ENCODE measurements at places on chromosomes 1 and 21.

DNA sequence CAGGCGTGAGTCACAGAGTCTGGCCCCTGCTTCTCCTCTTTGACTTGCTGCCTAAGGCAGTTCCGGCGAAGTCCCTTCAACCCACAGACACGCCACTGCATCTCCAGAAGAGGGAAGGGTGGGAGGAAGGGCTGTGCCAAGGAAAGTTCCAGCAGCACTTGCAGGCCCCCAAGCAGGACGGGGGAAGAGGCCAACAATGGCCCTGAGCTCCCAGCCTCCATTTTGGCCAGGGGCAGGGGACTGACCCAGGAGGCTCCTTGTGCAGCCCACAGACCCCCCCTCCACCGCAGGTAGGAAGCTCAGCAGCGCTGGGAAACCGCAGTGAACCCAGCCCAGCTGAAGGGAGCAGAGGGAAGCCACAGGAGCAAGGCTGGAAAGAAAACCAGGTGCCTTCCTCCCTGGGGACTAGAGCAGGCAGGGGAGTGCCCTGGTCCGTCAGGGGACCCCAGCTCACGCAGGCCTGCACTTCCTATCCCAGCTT lies 35.4 kb downstream of the ACOT7 start:
- DNase-seq: peak; percentile 39

DNA sequence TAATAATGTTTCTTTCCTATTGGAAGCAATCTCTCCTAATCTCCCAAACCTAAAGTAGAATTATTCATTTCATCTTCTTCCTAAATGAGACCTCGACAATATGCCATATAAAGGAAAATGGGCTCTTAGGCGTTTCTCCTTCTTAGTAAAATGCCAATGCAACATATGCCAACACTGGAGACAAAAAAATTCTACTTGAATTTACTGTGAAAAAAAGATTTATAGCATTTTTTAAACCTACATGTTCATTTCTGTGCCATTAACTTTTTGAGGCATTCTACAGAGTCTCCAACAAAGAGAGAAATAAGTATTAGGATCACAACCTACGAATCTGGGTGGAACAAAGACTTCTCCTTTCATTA lies 1.3 kb downstream of the WDR47 start:
- no peak for DNase-seq

DNA sequence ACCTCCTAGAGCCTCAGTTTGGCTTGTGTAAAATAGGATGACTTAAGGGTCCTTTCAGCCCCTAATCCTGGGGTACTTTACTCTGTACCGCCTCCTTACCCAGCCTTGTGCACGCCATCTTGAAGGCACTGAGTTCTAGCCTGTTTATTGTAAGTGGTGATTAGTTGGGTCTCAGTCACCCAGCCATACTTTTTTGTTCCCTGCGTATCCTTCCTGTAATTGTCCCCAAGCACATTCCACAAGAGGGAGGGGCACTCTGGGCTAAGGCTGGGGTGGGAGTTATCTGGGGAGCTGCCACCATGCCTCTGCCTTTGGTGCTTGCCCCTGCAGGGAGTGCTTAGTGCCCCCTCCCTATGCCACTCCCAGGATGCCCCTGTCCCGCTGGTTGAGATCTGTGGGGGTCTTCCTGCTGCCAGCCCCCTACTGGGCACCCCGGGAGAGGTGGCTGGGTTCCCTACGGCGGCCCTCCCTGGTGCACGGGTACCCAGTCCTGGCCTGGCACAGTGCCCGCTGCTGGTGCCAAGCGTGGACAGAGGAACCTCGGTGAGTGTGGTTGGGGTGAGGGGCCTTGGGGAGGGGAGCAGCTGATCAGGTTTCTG lies 856 bp downstream of the FDPS start:
- no peak for DNase-seq

DNA sequence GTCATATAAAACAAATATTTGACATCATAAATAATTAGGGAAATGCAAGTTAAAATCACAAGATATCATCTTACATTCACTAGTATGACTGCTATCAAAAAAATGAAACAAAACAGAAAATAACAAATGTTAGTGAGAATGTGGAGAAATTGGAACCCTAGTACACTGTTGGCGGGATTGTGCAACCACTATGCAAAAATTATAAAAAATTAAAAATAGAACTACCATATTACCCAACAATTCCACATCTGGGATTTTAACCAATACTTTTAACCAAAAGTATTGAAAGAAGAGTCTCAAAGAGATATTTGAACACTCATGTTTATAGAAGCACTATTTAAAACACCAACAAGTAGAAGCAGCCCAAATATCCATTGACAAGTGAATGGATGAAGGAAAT lies 797.2 kb upstream of the ADAMTS5 start:
- no peak for DNase-seq

- DNase-seq: no peak
These were observed 661.1 kb downstream of the NPHP4 start for GRCh38 chr1:5331101-5331500.

DNA sequence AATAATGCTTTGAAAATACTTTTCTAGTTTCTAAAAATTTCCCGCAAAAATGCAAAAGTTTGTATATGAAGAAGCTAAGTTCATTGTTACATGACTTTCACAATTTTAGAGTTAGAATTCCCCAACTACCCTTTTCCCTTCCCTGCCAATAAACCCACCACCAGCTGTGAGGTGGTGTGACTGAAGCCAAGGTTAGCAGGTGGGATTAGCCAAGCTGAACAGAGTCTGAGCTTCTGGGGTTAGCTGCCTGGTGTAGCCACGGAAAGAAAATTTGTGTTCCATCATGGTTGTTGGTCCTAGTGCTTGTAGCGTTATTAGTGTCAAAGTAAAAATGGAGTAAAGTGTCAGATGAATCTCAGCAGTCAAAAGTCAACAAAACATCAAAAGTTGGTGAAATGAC lies 110.9 kb downstream of the ASTN1 start:
- no peak for DNase-seq

DNA sequence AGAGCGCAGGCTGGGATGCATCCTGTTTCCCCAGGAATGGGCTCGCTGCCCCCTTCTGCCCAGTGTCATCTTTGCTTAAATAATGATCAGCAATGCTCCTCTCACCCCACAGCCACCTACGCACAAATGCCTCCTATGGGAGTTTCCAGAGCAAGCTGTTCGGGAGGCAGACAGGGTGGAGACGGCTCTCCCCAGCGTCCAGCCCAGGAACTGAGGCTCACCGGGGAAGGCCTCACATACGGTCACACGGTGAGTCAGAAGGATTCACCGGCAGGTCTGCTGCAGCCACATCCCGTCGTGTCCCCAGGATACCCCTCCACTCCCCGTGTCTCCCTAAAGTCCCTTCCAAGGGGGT lies 40.3 kb upstream of the RUNX3 start:
- no peak for DNase-seq

GRCh38 chr1:33902486-33903209 lies 38.8 kb downstream of the HMGB4 start:
- DNase-seq: no peak

DNA sequence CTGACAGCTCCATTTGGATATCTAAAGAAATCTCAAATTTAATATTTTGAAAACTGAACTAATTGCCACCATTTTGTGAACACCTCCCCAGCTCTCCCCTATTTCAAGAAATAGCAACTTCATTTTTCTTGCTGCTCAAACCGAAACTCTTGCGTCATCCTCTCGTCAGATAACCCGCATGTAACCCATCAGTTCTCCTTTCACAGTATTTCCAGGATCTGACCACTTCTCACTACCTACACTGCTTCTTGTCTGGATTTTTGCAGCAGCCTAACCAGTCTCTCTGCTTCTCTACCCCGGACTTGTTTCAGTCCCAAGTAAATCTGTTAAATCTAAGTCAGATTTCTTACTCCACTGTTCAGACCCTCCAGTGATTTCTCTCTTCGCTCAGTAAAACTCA lies 75.6 kb downstream of the MTR start:
- no peak for DNase-seq

DNA sequence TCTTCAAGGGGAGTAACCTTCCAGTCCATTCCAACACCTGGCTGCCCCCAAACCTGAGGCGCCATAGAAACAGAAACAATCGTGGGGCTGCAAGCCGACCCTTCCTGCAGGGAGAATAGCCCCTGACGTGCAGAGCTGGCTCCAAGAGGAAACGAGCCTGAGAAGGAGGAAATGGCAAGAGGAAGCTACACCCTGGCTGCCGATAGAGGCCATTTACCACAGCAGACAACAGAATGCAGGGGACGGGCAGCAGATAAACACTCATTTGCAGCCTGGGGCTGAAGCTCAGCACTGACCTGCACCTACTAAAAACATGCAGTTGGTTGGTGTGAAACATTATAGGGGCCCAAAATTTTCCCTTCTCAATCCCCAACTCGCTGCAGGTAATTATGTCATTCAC lies 8.7 kb upstream of the TDRD10 start:
- no peak for DNase-seq

DNA sequence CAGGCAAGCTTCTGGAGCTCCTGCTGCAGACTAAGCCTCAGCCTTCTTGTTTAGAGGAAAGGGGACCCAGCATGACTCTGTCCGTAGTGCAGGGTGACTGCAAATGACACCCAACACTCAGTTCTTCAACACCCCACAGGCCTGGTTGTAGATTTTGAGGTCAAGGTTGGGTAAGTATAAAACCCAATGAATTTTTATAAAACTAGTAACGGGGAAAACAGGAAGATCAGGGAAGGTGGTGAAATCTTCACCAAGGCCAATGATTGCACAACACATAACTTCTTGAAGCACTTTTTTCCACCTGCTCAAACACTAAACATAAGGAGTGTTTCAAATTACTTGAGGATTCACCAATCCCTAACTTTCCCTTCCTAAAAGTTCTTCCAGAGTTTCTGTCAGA lies 89.4 kb upstream of the JAK1 start:
- DNase-seq: no peak

Measured in AG08396 (cell line).